Lower lobe of right lung (tissue), 2 donors: ENCODE measurements at places on chromosomes 7 and 10.

GRCh38 chr10:94288361-94289101 lies 74.2 kb downstream of the NOC3L start:
- DNase-seq: no peak

- no peak for DNase-seq
Observed at GRCh38 chr10:91941426-91941825, 17.9 kb downstream of the BTAF1 start.

GRCh38 chr10:115981081-115981480 lies 291.9 kb downstream of the GFRA1 start:
- no peak for DNase-seq

DNA sequence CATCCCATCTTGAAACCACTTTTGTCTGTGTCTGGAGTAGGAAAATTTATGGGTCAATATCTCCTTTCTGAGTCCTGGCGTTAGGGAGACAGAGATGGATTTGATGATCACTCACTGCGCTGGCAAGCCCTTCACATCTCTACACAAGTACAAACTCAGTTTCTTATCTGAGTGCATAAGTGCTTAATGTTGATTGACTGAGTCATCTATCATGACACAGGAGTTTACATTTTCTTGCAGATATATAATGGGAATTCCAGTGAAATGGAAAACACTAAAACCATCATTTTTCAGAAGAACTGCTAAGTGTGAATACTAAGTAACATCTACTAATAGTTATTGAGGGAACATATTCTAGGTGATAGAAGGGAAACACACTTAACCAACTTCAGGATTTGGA lies 763.9 kb upstream of the COBL start:
- no peak for DNase-seq

DNA sequence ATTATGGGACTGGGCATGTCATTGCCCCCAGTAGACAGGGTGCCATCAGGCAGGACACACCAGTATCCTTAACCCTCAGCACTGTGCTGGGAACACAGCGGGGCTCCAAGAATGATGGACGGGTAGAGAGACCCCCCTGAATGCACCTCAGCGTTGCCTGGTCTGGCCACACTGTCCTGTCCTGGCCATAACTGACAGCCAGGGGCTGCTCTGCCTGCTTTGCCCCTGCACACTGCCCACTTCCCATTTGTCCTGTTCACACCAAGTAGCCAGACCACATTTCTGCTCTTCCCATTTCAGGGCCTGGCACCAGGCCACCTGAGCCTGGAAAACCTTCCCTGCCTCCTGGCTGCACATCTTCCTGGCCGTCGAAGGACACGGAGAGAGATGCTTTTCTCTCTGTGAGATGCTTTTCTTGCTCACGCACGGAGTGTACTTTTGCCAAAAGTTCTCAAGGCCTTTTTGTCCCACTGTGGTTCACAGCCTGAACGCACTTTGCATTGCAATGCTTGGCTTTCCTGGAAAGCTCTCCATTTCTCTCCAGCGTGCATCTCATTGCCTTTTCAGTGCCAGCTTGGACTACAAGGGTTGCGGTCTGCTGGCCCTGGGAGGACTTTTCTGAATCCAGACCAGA lies 131.0 kb upstream of the EEPD1 start:
- no peak for DNase-seq

- no peak for DNase-seq
Observed at GRCh38 chr10:16195178-16195769, 241.5 kb upstream of the PTER start.

GRCh38 chr7:117411539-117411938 lies 15.8 kb downstream of the ASZ1 start:
- no peak for DNase-seq

- DNase-seq: no peak
Observed at GRCh38 chr7:972676-973309, 2.6 kb downstream of the COX19 start.

DNA sequence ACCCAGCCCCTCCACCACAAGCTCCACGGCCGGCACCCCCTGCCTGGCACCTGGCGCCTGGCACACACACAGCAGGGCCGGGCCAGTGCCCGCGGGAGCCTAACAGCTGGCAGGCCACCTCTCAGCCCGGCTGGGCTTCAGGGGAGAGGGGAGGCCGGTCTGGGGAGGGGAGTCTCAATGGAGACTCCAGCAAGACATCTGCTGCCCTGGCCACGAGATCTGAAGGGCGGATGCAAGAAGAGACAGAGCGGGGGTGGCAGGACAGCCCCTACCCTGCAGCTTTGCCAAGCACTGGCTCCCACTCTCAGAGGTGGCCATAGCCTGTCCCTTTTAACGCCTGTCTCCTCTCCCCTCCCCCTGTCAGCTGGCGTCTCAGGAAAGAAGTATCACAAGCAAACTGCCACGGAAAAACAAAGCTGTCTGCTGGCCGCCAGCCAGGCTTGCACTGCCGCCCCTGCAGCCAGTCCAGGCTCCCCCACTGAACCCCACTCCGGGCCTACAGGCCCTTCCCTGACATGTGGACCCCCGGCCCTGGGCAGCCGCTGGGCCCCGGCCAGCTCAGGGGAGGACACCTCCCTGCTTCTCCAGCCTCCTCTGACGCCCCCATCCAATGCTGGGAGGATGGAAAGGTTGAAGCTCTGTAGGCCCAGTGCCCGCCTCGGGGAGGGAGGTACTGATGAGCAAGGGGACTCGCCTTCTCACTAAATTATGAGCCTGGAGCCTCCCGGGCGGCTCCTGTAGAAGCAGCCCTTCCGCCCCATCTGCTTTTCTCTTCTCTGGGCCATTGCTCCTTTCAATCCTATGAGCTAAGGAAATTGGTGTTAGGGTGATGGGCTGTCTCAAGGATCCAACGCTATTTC lies 178.4 kb downstream of the ARHGAP12 start:
- DNase-seq: no peak

DNA sequence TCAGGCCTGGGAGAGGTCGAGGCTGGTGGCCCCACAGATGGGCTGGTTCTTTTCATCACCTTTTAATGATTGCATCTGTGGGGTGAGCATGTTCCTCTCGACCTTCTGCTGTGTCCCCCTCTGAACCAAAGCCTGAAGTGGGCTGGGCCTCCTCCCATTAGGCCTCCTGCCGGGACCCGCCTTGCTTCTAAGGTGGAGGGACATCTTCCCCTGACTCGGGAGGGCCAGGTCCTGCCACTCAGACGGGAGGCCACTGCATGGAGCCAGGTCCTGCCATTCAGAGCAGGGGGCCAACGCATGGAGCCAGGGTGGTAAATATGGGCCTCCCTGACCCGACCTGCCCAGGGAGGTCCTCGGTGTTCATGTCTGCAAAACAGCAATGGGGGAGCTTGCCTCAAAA lies 188.4 kb downstream of the EBF3 start:
- peak; percentile 15 for DNase-seq

GRCh38 chr7:46776790-46777189 lies 805.1 kb downstream of the TNS3 start:
- DNase-seq: no peak

DNA sequence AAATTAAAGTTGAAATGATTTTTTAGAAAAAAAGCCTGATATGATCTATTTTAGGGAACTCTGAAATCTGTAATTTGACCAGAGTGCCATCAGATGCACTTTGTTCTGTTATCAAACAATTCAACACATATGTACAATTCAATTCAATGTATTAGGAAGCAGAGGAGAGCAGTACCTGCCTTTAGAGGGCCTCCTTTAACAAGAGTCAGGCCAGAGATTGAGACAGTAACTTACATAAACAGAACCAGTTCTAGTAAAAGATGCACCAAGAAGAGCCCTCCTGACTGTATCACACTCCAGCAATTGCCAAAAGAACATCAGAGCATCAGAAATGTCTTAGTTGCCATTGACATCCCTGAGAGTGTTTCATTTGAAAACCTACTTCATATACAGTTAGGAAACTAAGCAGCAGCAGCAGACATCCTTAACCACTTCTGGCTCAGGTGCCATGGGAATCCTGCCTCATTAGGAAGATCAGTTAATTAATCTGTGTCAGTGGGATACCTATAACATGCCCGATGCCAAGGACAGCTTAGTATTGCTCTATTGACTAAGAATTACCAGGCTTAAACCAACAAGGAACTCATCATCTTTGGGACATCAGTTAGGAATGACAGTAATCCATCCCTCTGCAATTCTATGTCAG lies 1222.6 kb upstream of the LRRN3 start:
- no peak for DNase-seq

DNA sequence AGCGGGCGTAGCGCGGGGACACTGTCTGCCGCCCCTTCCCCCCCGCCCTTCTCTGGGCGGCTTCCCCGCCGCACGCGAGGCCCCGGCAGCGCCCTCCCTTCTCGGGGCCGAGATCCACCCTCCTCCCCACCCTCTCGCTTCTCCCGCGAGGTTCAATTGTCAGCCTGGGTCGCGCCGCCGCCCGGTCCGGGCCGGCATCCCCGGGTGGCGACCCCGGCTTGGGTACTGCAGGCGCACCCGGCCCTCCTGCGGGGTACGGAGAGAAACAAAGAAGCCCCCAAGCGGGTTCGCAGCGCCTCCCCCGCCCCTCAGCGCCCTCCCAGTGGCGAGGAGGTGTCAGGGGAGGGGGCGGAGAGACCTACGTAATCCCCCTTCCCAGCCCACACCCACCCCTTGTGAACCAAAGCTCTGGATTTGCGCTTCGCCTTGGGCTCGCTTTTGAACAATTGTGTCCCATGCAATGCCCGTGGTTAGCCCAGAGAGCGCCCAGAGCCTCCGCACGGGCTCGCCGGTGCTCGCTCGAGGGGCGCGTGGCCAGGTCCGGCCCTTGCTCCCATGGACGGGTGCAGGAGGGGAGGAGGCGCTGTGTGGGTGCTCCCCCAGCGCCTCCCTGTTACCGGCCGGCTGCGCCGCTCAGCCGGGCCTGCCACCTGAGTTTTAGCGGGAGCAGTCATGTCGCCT lies 634 bp downstream of the HECW1 start:
- no peak for DNase-seq

DNA sequence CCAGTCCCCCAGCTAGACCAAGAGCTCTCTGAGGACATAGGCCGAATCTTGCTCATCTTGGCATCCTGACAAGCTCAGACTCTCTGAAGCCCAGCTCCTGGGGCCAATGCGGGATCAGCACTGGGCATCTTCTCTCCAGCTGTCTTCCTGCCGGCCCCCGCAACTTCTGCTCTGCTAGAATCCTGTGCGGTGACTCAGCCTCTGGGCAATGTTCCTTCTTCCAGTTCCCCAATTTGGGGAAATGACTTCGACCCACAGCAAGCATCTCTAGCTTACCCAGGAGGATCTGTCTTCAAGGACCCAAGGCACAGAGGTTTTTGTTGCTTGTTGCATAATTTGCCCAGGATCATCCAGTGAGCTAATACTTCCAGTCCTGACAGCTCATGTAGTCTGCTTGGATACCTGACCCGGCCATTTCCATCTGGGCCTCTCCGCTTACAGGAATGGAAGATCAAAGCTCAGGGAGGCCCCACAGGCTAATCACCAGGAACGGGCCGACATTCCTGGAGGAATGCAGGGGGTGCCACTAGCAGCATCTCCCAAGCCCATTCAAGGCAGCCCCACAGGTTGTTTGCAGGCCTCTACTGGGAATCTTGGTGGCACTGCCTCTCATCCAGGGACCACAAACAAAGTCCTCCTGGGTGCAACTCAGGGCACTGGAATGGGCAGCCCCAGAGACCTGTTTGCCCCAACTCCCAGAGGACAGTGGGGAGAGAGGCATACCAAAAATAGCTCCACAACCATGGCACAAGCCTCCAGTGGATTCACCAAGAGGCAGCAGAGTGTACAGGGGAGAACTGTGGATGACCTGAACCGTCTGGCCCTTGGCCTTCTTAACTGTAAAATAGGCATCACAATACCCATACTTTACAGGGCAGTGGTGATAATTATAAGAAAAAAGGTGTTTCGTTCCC lies 151.9 kb downstream of the NEURL1 start:
- DNase-seq: peak; percentile 78

GRCh38 chr10:104732222-104732621 lies 91.1 kb downstream of the SORCS3 start:
- no peak for DNase-seq

DNA sequence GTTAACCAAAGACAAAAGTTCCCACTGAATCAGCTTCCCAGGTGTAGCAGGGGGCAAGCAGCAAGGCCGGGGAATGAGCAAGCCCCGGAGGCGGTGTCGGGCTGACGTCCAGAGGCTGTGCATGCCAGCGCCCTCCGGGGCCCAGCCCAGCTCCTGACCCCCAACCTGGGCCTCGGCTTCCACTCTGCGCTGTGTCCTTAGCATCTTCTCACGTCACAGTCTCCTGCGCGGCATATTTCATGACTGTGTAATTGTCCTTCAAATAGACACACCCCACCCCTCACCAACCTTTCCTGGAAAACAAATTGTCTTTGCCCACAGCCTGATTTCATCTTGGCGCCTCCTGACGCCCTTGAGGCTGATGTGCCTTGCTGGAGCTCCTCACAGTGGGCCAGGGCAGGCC lies 133.5 kb downstream of the RGS10 start:
- DNase-seq: no peak

DNA sequence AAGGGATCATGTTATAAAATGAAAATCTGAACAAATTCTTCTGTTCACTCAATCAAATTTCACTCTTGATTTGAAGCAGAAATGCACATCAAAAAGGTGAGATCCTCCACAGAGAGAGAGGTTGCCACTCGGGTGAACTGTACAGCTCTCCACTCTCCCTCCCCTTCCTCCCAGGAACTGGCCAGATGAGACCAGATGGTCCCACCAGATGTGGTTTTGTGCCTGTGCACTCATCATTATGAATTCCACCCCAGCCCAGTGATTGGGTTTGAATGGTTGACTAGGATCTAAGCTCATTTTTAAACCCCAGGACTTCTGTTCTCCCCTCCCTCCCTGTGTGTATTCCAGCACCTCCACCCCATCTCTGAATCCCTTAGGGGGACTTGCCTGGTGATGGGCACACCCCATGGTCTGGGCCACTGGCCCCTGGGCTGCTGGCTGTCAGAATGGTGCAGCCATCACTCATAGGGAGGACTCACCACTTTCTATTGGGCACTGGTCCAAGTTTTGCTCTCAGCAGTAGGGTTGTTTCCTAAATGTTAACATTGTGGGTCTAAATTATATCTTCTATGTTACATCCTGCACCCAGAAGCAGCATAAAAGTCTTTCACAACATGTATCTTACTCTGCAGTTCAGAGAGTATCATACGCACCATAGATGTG lies 393.1 kb downstream of the TNS3 start:
- no peak for DNase-seq

DNA sequence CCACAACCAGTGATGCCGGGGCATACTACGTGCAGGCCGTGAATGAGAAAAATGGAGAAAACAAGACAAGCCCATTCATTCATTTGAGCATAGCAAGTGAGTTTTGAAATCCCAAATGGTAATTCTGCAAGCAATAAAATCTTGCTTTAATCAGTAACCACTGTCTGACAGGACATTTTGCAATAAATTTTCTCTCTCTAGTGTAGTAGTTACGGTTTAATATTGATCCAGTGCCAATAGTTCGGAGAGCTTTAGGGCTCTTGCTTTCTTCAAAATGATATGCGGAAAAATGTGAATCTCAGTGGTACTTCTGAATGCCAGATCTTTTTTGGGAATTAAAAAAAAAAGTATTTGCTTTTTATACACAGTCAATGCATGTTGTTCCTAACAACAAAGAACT lies 520.4 kb downstream of the SDK1 start:
- no peak for DNase-seq
